ENCODE measurements at places on chromosomes 4 and X.

- DNase-seq = no peak
Measured at GRCh38 chr4:7241597-7242125, 49.3 kb downstream of the SORCS2 start.

DNA sequence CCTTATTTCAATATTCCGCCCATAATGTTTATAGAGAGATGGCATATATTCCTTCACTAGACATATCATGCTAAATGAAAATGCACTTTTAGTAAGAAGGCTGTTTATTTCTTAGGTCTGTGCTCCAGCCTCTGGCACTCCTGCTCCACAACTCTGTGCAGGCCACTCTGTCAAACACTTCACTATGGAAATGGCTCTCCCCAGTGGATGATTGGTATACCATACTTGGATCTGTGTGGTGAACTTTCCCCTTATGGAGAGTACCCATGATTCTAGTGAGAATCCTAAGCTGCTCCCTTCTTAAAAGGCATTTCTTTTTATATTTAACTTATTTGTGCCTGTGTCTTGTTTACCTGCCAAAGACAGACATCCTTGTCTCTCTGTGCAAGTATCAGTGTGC is 480.1 kb upstream of the GALNT7 start:
- DNase-seq = no peak

DNA sequence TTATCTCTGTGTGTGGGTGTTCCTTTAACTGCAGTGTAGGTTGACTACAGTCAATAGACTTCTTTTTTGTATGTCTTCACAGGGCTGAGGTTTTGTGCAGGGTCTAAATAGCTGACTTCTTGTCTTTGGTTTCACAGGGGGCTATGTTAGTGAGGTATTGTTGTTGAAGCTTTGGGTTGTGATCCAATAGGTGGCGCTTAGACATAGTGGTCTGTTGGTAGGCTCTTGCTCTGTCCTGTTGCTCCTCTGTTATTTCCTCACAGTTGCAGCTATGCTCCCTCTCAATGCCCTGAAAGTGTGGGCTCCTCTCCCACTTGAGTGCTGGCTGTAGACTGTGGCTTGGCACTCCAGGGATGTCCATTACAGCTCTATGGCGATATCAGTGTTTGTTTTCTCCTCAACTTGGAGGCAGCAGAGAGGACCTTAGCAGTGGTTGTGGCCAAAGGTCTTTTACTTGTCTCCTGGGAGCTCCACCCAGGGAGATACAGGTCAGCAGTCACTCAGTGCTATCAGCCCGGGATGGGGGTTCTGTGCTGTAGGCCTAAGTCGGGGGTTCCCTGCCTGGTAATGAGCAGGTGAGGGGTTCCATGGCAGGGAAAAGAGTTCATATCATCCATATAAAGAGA is 14.0 kb downstream of the POF1B start:
- no peak for DNase-seq

- no peak for DNase-seq
Measured at GRCh38 chr4:51906167-51906958, 63.4 kb downstream of the DCUN1D4 start.

DNA sequence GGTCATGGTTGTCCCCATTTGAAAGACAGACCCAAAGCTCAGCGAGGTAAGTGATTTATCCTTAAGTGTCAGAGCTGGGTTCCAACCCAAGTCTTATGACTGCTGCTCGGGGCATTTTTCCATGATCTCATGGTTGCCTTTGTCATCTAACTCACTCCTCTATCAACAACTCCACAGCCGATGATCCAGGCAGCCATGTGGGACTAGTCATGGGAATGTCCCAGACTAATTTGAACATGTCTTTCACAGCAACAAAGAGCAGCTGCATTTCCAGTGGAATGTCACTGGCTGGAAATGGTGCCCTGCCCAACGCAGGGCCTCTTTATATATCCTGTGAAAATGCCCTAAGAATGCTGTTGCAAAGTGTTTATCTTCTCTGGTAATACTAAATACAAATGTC is 284.8 kb upstream of the PPARGC1A start:
- no peak for DNase-seq

DNA sequence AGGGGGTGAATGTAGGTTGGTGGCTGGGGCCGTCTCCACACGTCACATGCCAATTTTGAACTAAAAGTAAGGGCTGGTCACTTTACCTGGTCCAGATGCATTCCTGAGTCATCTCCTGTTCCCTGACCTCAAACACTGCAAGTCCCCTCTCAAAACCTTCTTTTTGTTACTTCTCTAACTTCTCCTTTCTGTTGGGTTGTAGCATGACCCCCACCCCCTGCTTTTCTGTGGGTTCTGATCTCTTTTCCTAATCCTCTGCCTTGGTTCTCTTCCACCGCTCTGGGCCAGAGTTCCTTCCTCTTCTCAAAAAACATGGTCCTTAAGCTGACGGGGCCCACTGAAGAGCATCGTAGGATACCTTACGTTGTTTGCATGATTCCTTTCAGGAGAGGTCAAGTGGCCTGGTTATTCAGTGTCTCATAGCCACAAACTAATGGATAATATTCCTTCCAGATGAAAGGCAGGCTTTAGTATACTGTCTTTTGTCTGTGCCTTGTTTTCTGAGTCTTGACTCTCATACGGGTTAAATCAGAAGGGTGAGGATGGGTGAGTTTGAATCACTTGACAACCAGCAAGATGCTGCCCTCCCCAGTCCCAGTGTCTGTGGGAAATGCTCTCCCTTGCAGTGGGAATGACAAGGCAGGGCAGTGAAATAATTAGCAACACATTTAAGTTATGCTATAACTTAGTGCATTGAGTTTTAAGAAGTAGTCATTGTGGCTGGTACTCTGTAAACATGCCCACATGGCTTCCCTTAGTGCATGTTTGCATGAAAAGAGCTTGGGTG is 15.1 kb downstream of the SMS start:
- no peak for DNase-seq

Measured in CD4-positive, alpha-beta T cell treated with Interleukin-21 for 1 hour (primary cell).